Stimulated activated CD8-positive, alpha-beta memory T cell treated with anti-CD3 and anti-CD28 coated beads, Interleukin-4, amount 100 ng/mL, for 24 hours (primary cell): ENCODE measurements at places on chromosomes 12 and 14.

- DNase-seq, result no peak
Measured at GRCh38 chr14:96999654-97000155, 202.5 kb downstream of the VRK1 start.

GRCh38 chr14:63544591-63545299, 1.6 kb upstream of the PPP2R5E start:
- DNase-seq, result no peak

GRCh38 chr12:49979016-49979586, 6.4 kb downstream of the AQP6 start:
- no peak for DNase-seq

- no peak for DNase-seq
Measured at GRCh38 chr12:8780389-8780788, 42.0 kb upstream of the A2ML1 start.

DNA sequence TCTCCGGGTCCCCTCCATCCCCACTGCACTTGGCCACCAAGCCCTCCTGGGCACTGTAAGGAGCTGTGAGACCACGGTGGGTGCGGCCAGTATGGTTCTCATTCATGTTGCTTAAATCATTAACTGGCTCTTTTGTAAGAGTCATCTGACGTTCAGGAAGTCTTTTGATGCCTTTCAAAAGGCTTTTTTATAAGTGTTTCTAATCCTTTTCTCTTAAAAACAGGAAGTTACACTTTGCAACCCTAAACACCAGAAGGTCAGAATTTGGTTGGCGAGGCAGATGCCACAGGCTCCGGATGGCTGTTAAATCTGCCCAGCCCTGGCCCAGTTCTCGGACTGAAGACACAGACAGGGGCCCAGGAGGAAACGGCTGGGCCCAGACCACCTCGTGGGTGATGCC, 26.1 kb upstream of the DIO3 start:
- no peak for DNase-seq

- DNase-seq, result no peak
Measured at GRCh38 chr12:124130691-124131591, 157.9 kb downstream of the ZNF664 start.

GRCh38 chr12:53171725-53172329, 8.7 kb upstream of the ZNF740 start:
- no peak for DNase-seq

DNA sequence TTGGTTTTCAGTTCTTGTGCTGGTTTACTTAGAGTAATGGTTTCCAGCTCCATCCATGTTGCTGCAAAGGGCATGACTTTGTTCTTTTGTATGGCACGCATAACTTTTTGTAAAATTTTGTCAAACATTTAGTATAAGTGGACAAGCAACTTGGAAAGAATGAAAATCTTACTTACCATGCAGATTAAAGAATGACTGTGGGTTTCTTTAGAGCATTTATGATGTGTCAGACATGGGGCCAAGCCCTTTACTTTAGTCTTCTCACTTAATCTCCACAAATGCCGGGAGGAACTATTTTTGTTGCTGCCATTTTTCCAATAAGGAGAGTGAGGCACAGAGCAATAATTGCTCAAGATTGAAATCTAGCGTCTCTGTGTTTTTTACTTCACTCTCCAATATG, 652.5 kb upstream of the TBX3 start:
- no peak for DNase-seq

GRCh38 chr12:63985456-63985855, 141.0 kb downstream of the SRGAP1 start:
- no peak for DNase-seq

DNA sequence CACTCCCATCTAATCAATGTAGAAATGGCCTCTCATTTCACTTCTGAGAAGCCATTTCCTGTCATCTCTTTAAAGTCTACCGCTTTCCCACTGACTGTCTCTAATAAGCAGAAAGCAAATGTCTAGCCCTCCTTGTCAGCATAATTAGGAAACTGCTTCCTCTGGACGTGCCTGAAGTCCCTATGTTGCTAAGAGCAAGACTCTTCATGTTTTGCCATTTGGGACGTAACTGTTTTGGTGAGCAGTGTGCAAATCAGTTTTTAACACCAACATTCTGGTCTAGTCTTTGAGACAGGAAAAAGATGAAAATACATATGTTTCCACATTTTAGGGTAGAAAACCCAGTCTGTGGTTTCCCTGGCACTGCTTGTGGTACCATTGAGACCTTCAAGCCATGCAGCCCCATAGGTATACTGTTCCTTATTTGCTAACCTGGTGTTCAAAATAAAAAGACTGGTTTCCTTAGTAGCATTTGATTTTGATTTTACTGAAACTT, 22.2 kb downstream of the IFNG start:
- no peak for DNase-seq

DNA sequence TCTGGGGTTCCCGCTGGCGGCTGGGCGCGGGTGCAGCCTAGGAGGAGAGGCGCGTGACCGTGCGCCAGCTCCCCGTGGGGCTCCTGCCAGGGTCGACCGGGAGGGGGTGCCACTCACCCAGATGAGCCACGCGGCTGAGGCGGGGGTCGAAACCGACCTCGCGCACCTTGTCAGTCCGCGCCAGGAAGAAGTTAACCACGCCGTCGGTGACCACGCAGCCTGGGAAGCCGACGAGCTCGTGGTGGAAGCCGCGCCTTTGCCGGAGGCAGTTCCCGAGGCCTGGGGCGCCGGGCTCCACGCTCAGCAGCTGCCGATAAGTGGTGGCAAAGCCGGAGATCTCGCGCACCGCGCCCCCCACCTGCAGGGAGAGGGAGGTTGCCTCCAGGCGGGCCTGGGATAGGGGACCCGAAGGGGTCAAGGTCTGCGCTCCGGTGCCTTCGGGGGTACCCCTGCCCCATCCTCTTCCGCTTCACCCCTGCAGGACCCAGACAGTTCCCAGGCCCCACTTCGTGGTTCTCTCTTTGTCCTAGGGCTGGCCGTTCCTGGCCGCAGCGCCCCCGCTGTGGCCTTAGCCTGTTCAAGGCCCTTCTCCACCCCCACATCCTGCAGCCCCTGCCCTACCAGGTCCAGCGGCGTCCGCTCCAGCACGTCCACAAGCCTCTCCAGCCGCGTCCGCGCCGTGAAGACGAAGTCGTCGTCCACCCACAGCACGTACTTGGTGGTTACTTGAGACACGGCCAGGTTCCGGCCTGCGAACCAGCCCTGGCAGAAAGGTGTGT, 5.3 kb downstream of the B4GALNT1 start:
- DNase-seq, result no peak

DNA sequence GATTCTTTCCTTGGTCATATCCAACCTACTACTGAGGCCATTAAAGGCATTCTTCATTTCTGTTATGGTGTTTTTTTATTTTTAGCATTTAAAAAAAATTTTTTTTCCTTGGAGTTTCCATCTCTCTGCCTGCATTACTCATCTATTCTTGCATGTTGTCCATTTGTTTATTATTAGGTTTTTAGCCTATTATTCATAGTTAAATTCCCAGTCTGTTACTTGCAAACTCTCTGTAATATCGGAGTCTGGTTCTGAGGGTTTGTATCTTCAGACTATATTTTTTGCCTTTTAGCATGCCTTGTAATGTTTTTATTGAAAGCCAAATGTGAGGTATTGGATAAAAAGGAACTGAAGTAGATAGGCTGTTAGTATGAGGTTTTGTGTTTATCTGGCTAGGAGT, 284.3 kb downstream of the FUT8 start:
- DNase-seq, result no peak

DNA sequence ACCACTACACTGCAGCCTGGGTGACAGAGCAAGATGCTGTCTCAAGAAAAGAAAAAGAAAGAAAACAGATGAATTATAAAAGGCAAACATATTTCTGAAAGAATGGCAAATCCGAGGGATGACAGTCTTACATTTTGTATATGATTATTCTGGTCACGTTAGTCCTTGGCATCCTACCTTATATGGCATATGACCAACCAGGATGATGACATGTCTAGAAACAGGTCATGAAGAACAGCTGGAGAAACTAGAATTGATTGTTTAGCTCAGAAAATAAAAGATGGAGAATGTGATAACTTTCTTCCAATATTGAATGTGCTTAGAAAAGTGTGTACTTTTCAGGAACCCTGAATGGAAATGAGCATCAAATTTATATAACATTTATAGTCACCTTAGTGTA, 19.2 kb downstream of the SLC2A14 start:
- no peak for DNase-seq

DNA sequence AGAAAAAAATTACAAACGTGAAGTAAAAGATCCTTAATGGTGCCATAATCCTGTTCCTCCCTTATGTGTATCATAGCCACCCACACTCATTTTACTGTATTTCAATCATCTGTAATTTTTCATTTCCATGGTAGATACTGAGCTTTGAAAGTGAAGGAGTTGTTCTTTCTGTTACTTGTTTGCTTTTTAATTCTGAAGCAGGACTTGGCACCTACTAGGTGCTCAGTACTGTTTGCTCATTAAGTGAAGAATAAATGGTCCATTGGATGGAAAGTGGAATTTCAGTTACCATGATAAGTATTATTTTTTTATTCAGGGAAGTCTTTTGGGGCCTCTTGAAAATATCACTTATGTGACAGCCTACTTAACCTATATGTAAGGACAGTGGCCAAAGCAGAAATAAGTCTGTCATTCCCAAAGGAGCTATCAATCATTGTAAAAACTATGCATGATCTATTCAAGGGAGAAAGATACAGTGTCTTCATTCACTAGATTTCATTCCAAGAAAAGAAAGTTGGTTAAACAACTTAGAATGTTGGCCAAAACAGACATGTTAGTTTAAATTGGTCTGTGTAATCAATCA, 1244.4 kb upstream of the SEL1L start:
- no peak for DNase-seq

DNA sequence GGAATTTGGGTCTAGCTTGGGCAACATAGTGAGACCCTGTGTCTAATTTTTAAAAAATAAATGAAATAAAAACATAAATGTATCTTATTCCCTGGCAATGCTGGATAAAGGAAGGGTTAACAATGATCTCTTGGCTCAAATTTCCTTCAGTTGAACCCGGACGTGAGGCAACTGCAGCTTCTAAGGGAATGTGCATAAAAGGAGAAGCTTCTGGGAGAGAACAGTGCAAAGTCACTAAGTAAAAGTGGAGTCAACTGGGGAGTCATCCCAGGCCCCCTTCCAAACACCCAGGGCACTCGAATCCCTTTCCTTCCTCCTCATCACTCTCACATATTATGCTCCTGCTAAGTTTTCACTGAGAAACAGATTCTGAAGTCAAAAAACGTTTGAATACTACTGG, 147.3 kb downstream of the PPM1H start:
- no peak for DNase-seq
